Stimulated activated CD8-positive, alpha-beta memory T cell treated with anti-CD3 and anti-CD28 coated beads, Interleukin-7, amount 100 ng/mL, for 1 hour (primary cell): ENCODE measurements at places on chromosomes 7 and 10.

GRCh38 chr7:133118261-133118660 lies 36.4 kb upstream of the CHCHD3 start:
- no peak for DNase-seq

GRCh38 chr10:43124094-43124521 lies 14.1 kb upstream of the CSGALNACT2 start:
- DNase-seq = no peak

- DNase-seq = no peak
Observed at GRCh38 chr7:50246551-50246950, 58.0 kb upstream of the IKZF1 start.

DNA sequence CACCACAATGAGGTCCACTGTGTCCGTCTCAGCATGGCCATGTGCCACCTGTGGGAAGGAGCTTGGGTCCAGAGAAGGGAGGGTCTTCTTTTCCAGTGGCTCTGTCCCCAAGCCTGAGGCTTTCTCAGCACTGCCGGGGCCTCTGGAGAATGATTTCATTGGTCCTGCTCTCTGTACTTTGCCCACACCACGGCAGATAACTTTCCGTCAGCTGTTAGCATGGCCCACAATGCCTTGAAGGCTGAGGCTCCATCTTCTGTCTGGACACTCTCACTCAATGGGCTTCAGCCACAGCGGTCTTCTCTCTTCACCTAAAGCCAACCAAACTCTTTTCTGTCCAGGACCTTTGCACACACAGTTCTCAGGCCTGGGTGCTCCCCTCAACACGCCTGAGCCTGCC lies 192.5 kb downstream of the CXCL12 start:
- DNase-seq = no peak

- DNase-seq = no peak
Observed at GRCh38 chr10:113139699-113140098, 189.7 kb downstream of the TCF7L2 start.

DNA sequence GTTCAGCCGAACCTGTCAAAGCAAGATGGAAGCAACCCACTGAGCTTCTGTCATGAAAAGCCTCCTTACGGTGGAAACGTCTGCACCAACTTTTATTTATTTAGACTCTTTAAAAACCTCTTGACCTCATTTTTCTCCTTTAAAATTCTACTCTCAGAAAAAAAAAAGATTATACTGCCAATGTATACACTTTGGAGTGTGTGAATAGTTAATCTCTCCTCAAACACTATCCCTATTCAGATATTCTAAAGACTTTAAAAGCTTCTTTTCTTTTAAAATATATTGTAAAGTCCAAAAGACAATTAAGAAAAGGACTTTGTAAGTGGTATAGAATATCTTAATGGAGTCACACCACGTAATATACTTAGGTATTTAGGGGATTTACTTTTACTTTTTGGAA lies 335.2 kb upstream of the SEMA3D start:
- no peak for DNase-seq

DNA sequence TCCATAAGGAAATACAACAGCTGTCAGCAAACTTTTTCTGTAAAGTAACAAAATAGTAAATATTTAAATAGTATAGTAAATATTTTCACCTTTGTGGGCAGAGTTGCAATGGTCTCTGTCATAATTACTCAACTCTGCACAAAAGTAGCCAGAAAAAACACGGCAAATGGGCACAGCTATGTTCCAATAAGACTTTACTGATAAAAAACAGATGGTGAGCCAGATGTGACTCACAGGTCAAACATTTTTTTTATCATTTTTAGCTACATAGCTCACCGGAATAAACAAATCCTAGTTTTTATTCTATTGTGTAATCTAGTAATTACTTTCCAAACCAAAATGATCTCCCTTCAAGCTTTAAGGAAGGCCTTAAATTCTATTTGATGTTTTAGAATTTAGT lies 55.3 kb downstream of the NCAPG2 start:
- no peak for DNase-seq

- DNase-seq = no peak
Observed at GRCh38 chr7:98205162-98205845, 5.9 kb upstream of the BHLHA15 start.

GRCh38 chr10:100637785-100638184 lies 102.0 kb downstream of the HIF1AN start:
- DNase-seq = no peak

DNA sequence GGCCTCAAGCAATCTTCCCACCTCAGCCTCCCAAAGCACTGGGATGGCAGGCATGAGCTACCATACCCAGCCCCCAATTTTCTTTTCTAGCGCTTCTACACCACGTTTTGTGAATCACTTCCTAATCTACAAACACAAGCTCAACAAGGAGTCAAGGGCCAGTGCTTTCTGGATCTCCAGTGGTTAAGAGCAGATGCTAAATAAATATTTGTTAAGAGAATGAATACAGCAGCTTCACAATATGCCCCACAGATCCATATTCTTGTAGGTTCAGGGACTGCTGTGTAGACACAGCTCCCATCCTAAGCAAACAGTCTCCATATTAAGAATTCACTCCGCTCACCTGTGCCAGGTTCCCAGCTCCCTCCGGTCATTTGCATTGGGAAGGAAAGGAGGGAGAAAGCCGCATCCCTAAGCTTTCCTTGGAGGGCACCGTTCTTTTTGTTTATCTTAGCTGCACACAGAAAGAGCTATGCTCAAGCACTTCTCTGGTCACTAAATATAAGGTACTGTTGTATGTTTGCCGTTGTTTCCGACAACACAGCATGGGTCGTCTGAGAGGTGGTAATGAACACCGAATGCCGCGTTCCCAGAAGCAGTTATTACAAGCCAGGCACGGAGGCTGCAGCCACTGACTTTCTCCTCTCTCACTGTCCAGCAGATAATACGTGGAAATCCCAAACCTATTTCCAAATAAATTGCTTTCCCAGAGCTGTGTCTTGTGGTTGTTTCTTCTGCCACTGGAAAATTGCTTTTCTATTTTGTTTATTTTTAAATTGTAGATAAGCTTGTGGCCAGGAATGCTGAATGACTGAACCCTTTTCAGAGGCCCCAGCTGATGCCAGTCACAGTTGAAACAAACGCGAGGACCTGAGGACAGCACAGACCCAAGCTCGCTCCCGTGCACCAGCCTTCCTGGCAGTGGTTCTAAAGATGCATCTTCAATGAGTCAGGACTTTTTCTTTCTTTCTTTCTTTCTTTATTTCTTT lies 217.1 kb downstream of the PRPF18 start:
- DNase-seq = no peak

DNA sequence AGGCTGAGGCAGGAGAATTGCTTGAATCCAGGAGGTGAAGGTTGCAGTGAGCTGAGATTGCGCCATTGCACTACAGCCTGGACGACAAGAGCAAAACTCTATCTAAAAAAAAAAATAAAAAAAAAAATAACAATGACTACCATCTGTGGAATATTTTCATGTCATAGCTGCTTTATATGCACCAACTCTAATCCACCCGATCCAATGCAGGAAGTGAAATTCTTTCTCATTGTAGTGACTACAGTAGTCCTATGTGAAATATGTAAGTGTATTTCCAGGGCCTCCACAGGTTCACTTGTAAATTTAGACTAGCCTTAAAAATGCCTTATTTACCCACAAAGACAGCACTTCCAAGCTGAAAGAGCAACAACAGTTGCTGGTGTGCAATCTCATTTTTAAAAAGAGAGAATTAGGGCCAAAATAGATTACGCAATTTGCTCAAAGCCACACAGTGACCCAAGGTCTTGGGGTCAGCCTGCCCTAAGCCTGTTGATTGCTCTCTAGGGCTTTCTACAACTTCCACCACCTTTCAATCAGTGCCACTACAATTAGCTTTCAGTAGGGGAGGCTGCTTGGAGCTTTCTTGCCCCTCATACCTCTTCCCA lies 25.8 kb upstream of the EGFR start:
- DNase-seq = no peak

- DNase-seq = no peak
Observed at GRCh38 chr7:69787736-69788431, 189.6 kb downstream of the AUTS2 start.

- DNase-seq = no peak
Observed at GRCh38 chr7:95481271-95482165, 4.2 kb upstream of the ASB4 start.

- no peak for DNase-seq
Observed at GRCh38 chr10:27995311-27995710, 3.6 kb downstream of the ODAD2 start.

DNA sequence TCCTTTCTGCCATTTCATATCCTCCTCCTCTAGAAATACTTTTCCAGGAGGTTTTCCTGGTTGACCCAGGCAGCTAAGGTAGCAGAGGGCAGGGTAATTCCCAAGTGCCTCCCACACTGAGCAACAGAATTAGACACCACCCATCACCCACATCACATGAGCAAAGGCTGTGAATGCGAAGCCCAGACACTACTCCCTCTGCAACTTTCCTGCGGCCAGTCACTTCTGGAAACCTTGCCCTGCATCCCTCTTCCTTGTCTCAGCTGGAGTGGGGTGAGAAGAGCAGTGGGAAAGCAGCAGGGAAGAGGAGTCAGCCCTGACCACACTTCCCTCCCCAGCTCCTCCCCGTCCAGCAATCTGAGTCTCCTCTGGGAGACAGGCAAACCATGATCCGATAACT lies 15.2 kb downstream of the TMEM176B start:
- DNase-seq = no peak

GRCh38 chr7:27640884-27641574 lies 21.7 kb downstream of the HIBADH start:
- no peak for DNase-seq

- DNase-seq = no peak
Observed at GRCh38 chr10:128596906-128597305, 470.7 kb upstream of the MKI67 start.

- DNase-seq = no peak
Observed at GRCh38 chr7:37377231-37377630, 71.4 kb downstream of the ELMO1 start.

- no peak for DNase-seq
Observed at GRCh38 chr10:94622666-94623205, 60.8 kb upstream of the CYP2C18 start.

DNA sequence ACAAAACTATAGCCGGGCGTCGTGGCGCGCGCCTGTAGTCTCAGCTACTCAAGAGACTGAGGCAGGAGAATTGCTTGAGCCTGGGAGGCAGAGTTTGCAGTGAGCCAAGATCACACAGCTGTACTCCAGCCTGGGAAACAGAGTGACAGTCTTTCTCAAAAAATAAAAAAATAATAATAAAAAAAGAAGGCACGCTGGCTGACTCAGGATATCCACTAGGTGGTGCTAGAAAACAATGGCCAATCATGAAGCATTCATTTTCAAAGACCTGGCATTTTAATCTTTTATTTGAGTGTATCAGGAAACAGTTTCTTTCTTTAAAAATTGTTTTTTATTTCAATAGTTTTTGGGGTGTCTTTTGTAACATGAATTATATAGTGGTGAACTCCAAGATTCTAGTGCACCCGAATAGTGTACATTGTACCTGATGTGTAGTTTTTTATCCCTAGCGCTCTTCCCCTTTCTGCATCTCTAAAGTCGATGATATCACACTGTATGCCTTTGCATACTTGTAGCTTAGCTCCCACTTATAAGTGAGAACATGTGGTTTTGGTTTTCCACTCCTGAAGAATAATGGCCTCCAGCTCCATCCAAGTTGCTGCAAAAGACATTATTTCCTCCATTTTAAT lies 88.6 kb downstream of the LYZL1 start:
- no peak for DNase-seq

DNA sequence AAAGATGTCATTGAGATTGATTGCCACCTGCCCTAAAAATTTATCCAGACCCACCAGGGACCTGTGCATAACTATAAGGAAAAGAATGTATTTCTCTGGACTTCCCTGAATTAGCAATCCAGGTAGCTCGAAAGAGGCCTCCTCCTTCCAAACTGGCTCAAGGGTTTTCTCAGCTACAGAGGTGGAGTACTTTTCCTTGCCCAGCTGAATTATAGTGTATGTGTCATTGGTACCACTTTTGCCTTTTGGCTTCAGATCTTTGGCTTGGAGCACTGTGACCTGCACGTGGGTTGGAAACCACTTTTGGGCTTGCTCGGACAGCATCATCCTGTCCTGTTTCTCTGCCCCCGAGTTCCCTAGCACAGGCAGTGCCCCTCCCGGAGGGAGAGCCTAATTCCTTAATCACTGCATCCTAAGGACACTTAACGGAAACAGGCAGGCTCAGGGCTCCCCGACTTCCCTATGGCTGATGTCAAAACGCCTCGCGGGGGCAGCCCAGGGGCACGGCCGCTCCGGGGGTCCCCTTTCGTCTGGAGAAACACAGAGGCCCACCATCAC lies 825 bp downstream of the RAB11FIP2 start:
- peak; percentile 2 for DNase-seq

GRCh38 chr7:52410032-52410431 lies 625.4 kb upstream of the POM121L12 start:
- DNase-seq = no peak

DNA sequence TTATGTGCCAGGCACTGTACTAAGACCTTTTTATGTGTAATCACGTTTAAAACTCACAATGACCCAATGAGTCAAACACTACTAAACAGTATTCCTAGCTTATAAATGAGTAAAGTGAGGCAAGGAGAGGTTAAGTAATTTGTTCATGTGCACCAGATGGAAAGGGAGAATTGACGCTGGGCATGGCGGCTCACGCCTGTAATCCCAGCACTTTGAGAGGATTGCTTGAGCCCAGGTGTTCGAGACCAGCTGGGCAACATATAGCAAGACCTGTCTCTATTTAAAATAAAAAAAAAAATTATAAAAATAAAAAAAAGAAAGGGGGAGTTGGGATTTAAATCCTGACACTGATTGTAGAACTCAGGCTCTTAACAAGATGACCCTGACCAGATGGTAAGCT lies 46.7 kb upstream of the DLG5 start:
- DNase-seq = no peak

DNA sequence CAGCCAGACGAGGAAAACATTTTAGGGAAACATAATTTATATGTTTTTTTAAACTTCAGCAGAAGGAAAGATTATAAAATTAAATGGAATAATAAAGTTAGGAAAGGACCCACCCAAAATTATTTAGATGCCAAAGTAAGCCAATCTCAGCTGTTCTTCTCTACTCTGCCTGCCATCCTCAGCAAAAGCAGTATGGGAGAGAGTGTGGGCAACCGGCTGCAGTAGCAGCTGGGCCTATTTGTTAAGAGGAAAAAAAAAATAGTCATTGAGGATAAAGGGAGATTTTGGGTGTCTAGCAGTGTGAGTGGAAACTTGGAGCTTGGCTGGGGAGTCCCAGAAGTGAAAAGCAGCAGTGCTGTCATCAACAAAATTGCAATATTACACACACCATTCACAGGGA lies 15.4 kb downstream of the SEMA3E start:
- DNase-seq = no peak

DNA sequence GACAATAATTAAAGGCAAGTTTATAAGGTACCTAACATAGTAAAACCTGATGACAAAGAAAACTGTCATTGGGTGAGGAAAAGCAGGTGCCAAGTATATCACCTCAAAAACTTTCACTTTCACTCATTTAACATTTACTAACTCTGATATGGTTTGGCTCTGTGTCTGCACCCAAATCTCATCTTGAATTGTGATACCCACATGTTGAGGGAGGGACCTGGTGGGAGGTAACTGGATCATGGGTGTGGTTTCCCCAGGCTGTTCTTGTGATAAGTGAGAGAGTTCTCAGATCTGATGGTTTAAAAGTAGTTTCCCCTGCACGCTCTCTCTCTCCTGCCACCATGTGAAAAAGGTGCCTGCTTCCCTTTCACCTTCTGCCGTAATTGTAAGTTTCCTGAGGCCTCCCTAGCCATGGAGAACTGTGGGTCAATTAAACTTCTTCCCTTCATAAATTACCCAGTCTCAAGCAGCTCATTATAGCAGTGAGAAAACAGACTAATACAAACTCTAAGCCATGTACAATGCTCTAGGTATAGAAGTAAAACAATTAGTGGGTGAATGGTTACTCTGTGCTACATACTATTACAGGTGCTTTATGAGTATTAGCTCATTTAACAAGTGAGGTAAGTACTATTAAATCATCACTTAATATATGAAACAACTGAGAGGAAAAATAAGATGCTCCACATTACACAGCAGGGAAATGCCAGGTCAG lies 199.0 kb downstream of the CHCHD3 start:
- DNase-seq = no peak
